ENCODE measurements at places on chromosomes 2 and 18.

DNA sequence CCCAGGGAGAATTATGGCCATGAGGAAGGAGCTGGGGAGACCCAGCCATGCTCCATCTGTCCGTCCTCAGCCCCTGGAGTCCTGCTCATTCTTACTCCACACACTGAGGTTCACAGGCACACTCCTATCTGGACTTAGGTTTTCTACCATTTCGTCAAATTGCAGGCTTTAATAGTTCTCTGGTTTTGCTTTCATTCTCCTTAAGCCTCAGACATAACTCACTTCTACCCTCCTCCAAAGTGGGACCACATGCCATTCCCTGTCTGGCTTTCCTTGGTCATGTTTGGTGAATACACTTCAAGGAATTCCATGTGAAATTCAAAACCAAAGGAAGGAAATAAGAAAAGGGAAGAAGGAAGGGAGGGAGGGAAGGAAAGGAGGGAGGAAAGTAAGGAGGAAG is 115.7 kb downstream of the CMPK2 start:
- no peak for DNase-seq

GRCh38 chr2:62194558-62195420 is 1.1 kb upstream of the B3GNT2 start:
- no peak for DNase-seq

DNA sequence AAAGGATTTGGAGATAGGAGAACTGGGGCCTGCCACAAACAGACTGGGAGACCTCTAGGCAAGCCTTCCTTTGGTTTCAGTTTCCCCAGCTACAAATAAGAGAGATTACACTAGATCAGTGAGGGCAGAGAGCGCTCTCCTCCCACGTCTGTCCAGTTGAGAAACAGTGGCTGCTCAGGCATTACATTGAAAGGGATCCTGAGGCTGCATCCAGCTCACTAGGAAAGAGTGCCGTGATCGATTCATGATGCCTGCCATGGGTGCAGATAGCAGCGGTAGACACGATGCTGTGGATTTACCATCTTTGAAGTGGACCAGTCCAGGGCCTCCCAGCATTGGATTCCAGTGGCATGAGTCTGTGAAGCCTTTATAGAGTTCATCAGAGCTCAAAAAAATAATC is 62.6 kb downstream of the EN1 start:
- no peak for DNase-seq

- peak; percentile 54 for DNase-seq
Observed at GRCh38 chr18:63951302-63951705, 2.2 kb downstream of the HMSD start.

GRCh38 chr2:85318222-85319074 is 9.3 kb downstream of the TGOLN2 start:
- DNase-seq = peak; percentile 70

GRCh38 chr2:194252127-194252526 is 1404.9 kb upstream of the SLC39A10 start:
- DNase-seq = no peak

DNA sequence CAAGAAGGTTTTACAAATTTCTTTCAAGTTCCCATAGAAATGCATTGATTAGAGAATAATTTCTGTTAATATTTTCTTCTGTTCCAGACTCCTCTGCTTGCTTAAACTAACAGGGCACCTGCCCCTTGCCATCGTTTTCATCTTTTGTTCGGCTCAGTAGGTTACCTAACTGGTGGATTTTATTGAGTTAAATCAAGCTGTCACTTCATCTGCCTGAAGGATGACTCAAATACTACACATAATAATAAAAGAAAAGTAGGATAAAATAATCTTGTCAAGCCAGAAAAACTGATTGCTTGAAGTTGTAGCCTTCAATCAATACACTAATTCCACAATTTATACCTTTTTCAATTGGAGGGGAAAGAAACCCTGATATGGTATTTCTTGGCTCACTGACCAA is 234.0 kb downstream of the NR4A2 start:
- no peak for DNase-seq
